ENCODE measurements at places on chromosomes 12 and 14.

DNA sequence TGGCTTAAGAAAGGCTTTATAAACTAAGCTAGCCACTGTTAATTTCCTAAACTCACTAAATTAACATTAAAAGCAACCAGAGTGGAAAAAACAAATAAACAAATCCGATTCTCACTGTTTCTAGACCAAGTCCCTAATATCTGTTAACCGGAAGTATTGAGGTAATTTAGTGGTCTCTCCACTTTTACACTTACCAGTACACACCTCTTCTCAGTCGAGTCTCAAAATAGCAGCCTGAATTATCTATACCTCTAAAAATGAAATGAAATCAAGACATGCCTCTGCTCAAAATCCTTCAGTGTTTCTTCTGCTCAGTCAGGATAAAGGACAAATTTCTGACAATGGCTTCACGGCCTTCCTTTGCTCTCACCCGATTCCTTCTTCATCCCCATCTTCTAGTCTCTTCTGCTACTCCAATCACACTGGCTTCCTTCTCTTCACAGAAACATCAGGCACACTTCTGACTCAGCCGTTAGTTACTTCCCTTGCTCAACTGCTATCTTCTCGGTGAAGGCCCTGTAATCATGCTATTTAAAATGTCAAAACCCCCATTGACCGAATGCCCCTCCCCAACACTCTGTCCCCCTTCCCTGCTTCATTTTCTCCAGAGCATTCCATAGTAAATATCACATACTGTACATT lies 161.3 kb downstream of the KITLG start:
- no peak for DNase-seq

- DNase-seq, result no peak
Observed at GRCh38 chr12:32117316-32117715, 10.7 kb downstream of the BICD1 start.

- DNase-seq, result no peak
Observed at GRCh38 chr12:87806310-87806709, 222.9 kb downstream of the C12orf50 start.

GRCh38 chr12:109462868-109463692 lies 14.0 kb downstream of the KCTD10 start:
- DNase-seq, result no peak

DNA sequence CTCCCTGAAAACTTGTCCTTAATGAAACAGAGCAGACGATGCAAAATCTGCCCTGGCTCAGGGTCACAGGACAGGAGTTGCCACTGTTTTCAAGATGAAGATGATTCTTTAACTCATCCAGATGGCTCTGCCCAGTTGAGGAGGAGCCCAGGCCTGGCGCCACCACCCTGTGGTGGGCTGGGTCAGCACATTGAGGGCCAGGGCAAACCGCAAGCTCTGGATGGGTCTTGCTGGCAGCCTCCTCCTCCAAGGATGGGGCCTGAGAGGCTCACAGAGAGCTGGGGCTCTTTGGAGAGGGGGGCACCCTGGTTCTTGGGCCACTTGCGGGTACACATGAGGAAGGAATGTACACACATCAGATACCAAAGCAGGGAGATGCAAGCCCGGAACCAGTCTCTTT lies 158.2 kb downstream of the NUAK1 start:
- DNase-seq, result no peak

DNA sequence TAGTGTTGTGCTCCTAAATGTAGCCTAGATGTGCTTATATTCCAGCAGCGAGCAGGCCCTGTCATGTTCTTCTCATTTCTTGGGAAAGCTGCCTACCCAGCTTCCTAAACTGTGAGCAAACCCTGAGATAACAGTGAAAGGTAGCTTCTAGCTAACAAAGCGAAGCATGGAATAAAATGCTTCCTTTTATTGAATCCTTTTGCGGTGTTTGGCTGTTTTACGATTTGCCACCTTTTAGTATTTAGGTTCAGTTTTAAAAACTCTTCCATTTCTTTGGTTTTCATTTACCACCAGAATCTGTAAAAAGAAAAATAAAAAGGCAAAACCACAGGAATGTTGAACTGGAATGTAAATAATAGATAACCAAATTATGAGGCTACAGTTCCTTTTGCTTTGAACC lies 5.0 kb upstream of the PKP2 start:
- DNase-seq, result no peak

DNA sequence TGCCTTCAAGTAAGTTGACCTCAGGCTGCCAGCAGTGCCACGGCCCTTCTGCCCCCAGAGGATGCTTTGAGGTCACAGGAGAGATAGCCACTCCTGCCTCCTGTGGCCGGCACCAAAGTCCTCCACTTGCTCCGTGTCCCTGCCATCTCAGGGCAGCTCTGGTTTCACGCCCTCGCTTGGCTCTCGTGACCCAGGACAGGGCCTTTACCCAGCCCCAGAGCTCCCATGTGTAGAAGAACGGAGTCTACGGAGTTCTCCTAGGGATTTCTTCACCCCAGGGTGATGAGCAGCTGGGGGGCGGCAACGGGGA lies 178.1 kb downstream of the ADGRD1 start:
- no peak for DNase-seq

GRCh38 chr12:116189692-116190091 lies 87.8 kb downstream of the MED13L start:
- no peak for DNase-seq

GRCh38 chr12:47165934-47166333 lies 86.2 kb upstream of the AMIGO2 start:
- no peak for DNase-seq

DNA sequence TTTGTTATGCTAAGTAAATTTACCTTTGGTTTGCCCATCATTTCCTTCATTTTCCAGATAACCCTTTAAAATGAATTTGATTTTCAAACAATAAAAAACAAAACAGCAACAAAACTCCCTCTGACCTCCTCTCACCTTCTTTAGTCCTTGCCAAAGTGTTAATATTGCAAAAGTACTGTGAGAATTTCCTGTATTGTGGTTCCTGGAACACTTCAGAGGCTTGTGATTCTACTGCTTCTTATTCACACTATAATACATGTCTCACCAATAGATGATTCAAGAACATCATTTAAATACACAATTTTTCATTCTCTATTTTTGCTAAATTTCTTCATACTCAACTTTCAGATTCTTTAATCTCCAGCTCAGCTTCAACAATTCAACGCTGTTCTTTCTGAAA lies at the start of gene KLRD1:
KLRD1 (plus strand) TSS at position 241 of the 400 bp plus-strand sequence. CDS start 208 bp downstream, outside the sequence.
- DNase-seq, result no peak

GRCh38 chr14:54567224-54567638 lies 303 bp downstream of the SAMD4A start:
- no peak for DNase-seq

GRCh38 chr14:65554837-65555236 lies 142.3 kb downstream of the FUT8 start:
- no peak for DNase-seq

- DNase-seq, result no peak
Observed at GRCh38 chr14:29016050-29016900, 249.7 kb downstream of the FOXG1 start.

DNA sequence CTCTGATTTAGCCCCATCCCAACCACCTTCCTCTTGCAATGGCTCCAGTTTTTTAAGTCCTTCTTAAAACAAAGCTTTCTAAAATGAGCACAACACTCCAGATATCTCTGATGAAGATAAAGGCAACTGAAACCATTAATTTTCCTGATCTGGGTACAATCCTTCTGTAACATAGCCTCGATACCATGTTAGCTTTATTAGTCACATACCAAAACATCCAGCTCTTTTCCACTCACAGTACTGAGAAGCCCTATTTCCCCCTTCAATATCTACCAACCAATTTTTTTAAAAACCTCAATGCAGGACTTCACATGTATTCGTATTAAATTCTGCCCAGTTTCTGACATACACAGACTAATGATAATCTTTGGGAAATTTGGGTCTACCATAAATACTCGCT lies 105.9 kb downstream of the MED13L start:
- DNase-seq, result no peak

GRCh38 chr12:77630790-77631445 lies 199.8 kb upstream of the NAV3 start:
- DNase-seq, result no peak

DNA sequence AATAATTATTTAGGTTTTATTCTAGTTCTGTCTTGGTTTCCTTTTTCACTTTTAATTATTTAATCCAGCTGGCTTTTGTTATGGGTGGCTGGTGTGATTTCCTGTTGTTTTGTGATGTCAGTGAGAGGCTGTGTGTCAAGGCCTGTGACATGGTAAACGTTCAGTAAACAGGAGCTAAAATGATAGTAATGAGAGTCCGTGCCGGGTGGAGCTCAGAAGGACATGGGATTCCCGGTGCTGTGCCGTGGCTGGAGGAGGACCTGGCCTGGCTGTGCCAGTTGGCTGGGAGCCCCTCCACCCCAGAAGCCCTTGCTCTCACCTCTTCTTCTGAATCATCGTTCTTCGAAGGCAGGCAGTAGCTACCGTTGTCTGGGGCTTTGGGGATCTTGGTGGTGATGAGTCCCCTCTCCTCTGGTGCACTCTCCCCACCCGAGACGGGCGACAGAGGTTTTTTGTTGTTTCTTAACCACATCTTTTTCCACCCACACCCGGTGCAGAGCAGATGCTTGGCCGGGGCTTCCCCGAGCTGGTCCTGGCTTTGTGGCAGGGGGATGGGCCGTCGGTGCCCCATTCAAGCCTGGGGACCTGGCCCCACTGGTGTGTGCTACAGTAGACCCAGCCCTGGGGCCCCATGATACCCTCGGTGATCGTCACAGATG lies 29.1 kb downstream of the SH2B3 start:
- no peak for DNase-seq

DNA sequence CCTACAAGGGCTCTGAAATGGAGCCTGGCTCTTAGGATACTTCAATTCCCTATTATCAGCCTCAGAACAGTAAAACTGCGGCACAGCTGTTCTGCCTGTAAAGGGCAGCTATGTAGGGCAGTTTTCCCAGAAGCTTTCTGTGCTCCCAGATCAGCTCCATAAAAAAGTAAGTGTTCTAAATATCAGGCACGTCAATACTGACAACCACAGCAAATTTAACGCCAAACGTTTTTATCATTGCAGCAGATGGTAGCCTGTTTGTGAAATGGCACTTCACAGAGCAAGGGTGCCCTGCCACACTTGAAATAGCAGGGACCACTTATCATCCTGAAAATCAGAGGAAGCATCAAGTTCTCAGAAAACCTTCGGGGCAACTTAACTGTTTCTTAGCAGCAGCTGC lies 54.8 kb upstream of the PTHLH start:
- no peak for DNase-seq

DNA sequence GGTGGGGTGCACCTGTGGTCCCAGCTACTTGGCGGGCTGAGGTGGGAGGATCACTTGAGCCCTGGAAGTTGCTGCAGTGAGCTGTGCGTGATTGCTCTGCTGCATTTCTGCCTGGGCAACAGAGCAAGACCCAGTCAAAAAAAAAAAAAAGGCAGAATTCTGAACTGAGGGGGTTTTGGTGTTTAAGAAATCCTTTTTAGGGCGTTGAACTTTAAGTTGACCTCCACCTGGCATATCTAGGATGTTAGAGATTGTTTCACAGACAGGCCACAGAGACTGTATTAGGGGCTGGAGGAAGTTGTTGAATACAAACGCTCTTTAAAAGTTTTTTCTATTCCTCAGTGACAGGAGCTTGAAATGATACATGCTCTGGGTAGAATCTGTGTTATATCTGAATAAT lies 60.5 kb downstream of the FBXW8 start:
- no peak for DNase-seq

- no peak for DNase-seq
Observed at GRCh38 chr12:32290411-32290810, 108.9 kb upstream of the FGD4 start.

DNA sequence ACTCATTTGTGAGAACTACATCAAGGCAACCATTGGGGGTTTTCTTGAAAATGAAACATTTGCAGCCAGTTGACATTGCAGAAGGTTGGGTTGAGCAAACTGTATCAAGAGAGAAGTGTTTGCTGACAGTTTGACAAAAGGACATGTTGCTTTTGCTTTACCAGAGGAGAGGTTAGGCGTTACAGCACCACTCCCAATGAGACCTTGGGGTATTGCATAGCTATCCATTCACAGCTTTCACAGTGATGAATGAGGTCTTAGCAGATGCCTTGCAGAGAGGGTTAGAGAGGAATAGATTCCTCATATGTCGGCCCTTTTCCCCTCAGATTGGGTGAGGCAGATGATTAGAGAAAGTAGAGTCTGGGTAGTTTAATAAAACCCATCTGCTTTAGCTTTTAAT lies 988.9 kb upstream of the FLRT2 start:
- DNase-seq, result no peak

DNA sequence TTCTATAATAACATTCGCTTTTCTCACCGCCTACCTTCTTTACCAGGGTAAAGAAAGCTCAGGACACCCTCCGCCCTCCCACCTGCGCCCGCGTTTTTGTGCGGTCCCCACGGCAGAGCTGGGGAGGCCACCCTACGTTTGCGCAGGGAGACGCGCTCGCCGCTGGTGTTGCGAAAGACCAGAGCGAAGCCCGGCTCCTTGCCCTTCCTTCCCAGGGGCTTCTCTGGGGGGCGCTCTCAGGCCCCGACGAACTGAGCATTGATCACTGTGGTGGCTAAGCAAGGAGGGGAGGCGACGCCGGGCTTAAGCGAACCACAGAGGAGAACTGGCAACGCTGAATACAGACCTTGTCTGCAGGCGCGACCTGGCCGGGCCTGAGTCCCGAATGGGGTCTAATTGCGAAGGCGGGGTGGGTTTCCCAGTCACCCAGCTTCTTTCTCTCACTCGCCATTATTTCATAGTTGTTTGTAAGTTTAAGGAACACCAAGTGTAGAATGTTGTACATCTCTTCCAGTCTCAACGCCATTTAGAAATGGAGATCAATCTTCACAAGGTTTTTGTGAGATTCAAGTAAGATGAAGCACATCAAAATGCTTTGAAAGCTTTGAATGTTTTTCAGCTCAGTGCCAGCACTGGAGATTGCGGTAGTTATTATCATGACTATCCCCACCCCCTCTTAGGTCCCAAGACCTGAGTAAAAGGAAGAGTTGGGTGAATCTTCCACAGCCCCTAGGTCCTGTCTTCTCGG lies 1.7 kb upstream of the NKX2-1 start:
- DNase-seq, result no peak

GRCh38 chr12:132633901-132634300 lies 15.3 kb downstream of the P2RX2 start:
- DNase-seq, result no peak

DNA sequence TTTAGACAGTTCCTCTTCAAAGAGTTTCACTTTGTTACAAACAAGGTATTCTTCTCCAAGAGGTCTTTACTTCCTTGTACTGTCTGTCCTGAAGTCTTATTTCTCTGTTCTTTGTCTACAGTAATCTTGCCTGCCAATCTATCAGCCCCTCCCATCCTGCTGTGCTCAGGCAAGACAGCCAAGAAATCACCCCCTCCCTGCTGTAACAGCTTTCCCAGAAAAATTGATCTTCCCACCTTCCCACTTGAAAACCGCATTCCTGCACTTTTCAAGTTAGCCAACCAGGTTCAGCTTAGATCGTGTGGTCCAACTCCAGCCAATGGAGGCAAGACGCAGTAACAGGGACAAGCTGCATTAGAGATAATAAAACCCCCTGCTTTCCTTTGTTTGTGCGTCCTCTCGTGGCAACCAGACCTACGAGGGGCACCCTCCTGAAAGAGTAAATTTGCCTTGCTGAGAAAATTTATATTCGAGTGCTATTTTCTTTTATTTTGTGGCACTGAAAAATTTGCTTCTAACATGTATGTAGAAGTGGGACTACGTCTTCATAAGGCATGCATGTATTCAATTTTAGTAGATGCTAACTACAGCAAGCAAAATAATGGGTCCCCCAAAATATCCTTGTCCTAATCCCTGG lies 46.5 kb upstream of the ESR2 start:
- no peak for DNase-seq
